ENCODE measurements at places on chromosomes 7 and 10.

DNA sequence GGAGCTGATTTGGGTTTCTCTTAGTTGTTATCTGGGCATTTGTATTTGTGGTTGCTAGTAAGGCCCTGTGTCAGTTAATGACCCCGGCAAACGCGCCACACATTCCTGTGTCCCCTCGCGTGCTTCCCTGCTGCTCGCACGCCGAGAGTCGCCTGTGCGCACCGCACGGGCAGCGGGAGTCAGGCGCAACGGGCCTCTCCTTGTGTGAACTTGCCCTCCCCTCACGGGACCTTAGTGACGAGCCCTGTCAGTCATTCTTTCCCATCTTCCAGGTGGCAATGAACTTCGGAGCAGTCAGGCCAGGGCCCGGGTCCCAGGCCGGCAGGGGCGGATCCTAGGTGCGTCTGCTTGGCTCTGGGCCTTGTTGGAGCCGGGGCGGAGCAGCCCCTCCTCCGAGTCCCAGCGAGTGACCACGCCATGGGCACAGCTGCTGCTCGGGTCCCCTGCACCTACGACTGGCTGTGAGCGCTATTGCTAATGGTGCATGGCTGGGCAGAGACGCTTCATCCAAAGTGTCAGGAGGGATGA is 12.4 kb upstream of the PRKAR1B start:
- DNase-seq: no peak

- DNase-seq: no peak
Measured at GRCh38 chr7:31309407-31309806, 31.1 kb downstream of the NEUROD6 start.

DNA sequence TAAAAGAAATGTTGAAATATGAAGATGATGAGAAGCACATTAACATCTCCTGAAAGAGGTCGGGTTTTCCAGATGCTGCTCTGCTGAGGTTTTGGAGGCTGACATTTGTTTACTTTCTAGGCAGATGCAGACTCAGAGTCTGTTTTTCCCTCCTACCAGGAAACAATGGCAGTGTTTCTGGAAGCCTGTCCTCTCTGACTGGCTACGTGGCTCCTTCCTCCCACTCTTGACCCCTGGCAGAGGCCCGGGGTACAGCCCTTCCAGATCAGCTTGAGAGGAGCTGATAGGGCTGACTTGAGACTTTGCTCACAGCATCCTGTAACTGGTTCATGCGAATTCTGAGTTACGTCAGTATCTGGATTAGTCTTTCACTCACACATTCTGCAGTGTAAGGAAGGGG is 41.1 kb upstream of the IL15RA start:
- DNase-seq: no peak

- peak; percentile 77 for DNase-seq
Measured at GRCh38 chr7:107150375-107151073, 18.3 kb upstream of the HBP1 start.

- DNase-seq: no peak
Measured at GRCh38 chr7:589781-590575, 70.3 kb upstream of the PDGFA start.

DNA sequence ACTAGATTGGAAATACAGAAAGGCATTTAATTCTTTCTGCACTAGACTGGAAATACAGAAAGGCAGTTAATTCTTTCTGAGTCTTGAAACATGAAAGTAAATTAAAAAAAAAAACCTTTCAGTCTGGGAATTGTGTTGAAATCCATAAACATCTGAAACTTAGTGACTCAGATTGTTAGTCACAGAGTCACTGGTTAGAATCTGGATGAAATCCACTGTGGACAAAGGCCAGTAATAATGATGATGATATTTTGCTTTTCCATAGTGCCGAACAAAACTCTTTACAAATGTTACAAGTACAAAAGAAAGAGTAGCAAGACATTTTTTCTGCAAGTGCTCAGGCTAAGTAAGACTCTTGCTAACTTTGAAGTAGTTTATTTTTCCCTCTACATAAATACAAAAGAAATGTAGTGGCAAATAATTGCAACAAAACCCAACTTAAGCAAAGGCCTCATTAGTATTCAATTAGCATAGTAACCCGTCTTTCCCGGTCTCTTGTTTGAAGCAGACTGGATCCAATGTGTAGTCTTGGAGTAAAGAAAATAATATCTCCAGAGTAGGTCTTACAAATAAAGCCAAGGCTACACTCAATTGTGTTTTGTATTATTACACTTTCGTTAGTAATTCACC is 5.8 kb upstream of the PRTFDC1 start:
- no peak for DNase-seq

GRCh38 chr7:45026984-45027773 is 27.2 kb downstream of the CCM2 start:
- peak; percentile 67 for DNase-seq

DNA sequence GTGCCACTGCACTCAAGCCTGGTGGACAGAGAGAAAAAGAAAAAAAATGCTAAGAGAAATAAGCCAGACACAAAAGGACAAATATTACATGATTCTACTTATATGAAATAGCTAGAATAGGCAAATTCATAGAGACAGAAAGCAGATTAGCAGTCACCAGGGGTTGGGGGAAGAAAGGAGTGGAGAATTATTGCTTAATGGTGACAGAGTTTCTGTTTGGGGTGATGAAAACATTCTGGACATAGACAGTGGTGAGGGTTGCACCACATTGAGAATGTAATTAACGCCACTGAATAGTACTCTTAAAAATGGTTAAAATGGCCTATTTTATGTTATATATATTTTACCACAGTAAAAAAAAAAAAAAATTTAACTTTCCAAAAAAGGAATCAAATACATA is 6.4 kb upstream of the NT5C2 start:
- no peak for DNase-seq

DNA sequence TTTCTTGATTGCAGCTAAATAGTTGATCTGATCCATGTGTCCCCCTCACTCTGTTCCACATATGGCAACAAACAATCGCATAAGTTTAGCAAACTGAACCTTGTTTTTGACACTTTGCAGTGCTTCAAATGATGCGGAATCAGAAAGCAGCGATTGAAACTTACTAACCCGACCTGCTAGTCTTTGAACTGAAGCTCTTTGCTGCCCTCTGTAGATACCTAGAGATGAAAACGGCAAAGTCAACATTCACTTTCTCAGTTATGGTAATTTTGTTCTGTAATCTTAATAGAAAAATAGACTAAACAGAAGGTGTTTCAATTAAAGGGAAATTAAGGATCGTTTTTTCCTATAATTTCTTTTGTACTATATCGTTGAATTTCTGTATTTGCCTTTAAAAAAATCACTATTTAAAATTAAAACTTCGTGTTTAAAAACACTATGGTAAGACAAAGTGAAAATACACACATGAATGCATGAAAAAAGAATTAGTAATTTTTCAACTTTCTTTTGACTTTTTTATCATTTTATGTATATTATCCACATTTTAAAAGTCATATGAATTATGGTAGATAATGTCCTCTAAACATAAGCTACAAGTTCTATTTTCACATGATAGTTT is 276.5 kb downstream of the MAGI2 start:
- no peak for DNase-seq

- DNase-seq: no peak
Measured at GRCh38 chr10:75911426-75911825, 480.0 kb downstream of the LRMDA start.

All from CD4-positive, alpha-beta T cell treated with Interleukin-15 for 4 hours (primary cell).